ENCODE measurements at places on chromosomes 6 and 20.

DNA sequence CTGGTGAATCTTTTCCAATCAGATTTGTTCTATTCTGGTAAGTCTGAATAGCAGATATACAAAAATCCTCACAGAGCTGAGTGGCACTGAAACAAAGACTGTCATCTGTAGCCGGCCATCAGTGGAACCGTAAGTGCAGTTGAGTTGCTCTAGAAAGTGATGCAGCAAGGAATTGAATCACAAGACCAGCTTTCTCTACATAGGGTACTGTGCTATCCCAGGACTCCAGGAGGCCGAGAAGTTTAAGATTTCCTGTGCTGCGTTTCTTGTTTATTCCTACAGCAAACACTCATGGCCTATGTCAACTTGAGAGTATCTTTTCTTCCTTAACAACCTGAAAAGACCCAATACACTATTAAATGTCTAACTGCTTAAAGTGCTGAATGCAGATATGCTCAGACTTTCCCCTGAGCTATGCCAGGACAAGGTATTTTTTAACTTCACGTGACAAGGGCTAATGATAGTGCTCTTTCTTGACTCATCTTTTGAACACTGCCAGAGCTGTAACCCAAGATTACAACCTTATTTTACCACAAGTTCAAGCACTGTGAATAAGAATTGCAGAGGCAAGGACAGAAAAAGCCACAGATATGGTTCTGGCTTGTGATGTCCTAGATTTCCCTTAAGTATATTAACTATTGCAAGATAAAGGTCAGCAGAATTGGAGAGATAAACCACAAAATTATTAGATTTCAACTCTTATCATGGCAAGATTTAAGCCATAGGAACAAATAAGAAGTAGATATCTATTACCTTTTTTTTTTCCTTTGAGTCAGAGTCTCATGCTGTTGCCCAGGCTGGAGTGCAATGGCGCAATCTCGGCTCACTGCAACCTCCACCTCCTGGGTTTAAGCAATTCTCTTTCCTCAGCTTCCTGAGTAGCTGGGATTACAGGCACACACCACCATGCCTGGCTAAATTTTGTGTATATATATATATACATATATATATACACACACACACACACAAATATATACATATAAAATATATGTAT, 71.6 kb downstream of the GJA1 start:
- no peak for DNase-seq

DNA sequence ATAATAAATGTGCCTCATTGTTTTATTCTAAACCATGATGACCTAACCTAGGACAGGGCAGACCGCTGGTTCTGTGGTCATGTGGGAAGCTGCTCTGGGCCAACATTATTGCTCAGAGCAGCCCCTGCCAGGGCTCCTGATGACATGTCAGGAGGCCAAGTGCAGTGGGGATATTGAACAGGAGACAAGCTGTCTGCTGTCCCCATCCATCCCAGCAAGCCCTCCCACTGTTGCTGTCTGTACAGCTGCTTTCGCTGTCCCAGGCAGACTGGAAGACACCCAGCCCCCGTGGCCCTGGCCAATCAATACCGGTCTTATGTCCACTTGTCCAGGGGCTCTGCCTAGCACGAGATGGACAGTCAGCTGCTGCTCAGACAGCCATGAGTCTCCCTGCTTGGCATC, 43.2 kb upstream of the FNDC1 start:
- no peak for DNase-seq

DNA sequence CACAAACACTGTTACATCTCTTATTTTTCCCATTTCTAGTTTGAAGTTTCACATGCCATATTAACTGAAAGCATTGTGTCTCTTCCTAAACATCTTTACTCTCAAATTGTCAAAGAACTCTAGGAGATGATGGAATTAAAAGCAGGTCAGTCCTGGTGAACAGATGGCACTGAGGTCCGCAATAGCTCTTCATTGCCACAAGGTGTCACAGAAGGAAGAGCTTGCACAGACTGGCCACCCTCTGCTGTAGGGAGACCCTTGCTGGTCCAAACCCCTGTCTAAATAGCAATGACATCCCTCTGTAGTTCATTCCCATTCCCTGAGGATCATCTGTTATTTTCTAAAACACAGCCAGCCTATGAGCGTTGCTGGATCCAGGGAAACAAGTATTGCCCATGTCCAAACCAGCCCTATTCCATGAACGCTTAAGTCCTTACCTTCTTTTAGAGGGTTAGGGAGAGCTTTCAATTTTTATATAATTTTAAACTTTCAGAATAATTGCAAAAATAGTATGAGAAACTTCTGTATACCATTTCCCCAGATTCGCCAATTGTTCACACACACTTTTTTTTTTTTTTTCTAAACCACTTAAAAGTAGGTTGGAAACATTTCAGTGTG, 10.1 kb upstream of the HDAC2 start:
- DNase-seq, result no peak

- DNase-seq, result no peak
These were observed 3.5 kb downstream of the PAX1 start for GRCh38 chr20:21708738-21709534.

DNA sequence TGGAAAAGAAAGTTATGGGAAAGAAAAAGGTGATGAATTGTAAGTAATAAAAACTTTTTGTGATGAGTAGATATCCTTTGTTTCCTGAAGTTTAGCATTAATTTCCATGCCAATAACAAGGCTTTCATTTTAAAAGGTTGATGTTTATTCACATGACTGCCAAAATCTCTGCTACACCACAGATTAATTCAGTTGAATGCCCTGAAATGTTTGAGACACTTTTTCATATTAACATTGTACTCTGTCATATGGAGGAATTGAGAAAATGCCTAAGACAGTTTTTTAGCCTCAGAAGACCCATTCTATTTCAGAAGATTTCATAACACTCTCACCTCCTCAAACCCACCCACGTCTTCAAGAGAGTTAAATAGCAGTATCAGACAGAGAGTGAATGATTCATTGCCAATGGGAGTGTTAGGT, 115.5 kb downstream of the ADGRG6 start:
- no peak for DNase-seq

DNA sequence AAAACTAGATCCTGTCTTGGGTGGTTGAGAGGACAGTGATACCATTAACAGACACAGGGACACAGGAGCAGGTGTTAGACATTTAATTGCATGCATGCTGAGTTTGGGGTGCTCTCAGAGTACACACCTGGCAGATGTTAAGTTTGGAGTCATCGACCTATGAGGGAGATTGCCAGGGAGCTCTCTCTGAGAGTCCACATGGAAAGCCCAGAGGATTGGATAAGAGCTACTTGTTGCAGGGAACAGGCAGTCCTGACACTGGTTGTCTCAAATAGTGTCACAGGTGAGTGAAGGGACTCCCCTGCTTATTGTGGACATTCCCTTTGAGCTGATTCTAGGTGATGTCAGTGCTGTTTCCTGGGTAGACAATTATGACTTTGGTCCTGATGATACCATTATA, 3.1 kb downstream of the ATRN start:
- DNase-seq, result no peak

DNA sequence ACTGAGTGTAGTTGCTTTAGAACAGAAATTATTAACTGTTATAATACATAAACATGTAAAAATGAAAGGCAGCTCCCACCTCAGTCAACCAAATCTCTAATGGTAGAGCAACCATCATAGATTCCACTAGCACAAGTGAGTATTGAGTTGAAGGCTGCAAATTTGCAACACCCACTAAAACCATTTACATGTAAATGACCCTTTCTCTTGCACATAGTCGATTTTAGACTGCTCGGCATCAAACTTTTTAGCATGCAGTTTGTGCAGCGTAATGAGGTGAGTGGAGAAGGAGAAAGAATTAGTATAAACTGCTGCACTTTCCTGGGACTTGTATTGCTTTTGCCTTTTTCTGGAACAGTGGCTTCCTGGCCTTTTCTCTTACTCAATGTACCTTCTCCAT, 62.8 kb downstream of the FBXO5 start:
- DNase-seq, result no peak

DNA sequence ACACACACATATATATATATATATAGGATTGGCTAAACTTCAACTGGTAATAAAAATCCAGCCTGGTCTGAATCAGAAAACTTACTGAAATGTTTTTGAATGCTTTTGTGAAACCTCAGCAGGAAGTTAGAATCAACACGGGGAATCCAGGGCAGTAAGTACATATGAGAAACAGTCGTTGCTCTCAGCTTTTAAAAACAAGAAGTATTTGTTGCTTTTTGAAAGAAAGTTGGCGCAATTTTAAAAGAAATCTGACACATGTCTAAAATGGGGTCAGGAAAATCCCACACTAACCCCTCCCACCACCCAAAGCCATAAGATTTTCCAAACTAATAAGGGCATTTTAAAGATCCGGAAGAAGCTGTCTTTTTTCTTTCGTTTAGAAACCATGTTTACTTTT, 11.5 kb upstream of the CCDC170 start:
- DNase-seq, result no peak

- no peak for DNase-seq
These were observed 269.5 kb upstream of the ARID1B start for GRCh38 chr6:156507656-156508055.

DNA sequence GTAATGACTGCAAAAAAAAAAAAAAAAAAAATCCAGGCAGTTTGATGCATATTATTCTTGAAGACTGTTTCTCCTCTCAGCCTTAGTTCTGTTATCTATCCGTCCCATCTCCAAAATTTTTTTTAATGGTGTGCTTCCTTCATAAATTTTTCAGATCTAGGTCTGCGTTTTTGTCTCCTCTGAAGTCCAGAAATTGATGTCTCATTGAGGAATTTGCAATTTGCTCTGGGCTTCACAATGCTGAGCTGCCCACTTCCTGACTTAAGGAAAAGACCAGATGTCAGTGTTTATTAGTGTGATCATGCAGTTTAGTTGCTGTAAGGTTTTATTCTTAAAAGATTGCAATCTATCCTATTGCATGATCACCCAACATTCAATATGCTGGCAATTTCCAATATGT, 297.6 kb downstream of the ZNF217 start:
- no peak for DNase-seq

DNA sequence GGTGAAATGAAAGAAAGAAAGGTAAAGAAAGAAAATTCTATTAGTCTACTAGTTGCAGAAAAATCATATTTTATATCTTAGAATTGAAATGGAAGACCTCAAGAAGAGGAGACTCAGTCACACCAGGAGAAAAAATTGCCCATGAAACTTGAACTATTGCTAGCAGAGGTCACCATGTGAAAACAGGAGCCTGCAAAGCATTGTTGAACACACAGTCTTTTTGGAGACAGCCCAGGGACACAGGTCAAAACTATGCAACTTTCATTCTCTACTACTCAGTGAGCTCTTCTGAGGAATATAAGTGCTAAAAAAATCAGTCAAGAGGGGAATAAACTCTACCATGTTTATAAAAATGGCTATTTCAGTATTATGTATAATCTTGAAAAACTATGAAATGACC, 89.8 kb upstream of the TENT5A start:
- DNase-seq, result no peak

- DNase-seq, result no peak
These were observed 8.8 kb upstream of the BTN3A3 start for GRCh38 chr6:26431258-26432172.

DNA sequence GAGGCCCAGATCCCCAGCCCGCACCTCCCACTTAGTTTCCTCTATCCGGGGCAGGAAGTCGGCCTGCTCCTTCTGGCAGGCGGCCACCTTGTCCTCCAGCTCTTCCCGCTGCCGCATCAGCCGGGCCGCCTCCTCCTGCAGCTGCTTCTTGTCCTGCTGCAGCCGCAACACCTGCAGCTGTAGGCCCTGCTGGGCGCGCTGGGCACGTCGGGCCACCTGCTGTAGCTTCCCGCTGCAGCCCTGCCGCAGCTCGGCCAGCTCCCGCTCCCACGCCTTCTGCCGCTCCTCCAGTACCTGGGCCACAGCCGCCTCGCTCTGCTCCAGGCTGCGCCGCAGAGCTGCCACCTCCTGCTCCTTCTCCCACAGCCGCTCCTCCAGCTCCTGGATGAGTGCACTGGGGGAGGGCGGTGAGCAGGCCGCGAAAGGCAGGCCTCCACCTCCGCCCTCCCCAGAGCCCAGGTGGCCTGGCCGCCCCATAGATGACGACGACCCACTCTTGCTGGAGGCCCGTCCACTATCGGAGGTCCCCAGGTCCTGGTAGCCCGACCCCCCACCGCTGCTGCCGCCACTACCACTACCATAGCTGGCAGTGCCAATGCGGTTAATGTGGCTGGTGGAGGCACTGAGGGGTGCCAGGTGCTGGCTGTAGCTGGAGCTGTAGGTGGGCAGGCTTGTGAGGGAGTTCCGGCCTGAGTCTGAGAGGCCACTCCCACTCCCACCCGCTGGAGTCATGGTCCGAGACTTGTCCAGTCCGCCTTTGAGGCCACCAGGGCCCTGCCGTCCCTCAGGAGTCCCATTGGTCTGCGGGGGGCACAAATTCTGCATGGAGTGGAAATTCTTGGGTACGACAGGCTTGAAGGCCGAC, 6.0 kb upstream of the FASTKD5 start:
- no peak for DNase-seq

GRCh38 chr6:92023410-92023966, 1395.9 kb downstream of the EPHA7 start:
- DNase-seq, result no peak

DNA sequence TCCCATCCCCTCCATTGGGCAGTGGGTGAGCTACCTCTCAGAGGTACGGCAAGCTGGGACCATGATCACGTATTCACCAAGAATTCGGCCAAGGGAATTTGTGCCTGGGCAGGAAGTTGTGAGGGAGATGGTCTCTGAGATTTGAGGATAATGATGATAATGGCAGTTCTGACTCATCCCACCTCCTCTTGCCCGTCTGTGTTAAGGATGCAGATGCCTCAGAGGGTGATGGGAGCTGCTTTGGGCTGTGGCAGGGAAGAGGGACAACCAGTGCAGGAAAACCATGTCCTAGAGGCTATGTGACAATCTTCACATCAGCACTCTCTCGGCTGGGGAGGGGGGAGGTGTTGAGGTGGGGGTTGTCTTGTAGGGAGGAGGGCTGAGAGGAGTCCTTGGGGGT, 4.3 kb downstream of the TGM6 start:
- no peak for DNase-seq

- no peak for DNase-seq
These were observed 695.2 kb downstream of the PHF3 start for GRCh38 chr6:64330694-64331307.

All from activated CD4-positive, CD25-positive, alpha-beta regulatory T cell treated with anti-CD3 and anti-CD28 coated beads, Interleukin-2, amount 50 U/mL, for 72 hours (primary cell).